ENCODE measurements at places on chromosomes 13 and 19.

DNA sequence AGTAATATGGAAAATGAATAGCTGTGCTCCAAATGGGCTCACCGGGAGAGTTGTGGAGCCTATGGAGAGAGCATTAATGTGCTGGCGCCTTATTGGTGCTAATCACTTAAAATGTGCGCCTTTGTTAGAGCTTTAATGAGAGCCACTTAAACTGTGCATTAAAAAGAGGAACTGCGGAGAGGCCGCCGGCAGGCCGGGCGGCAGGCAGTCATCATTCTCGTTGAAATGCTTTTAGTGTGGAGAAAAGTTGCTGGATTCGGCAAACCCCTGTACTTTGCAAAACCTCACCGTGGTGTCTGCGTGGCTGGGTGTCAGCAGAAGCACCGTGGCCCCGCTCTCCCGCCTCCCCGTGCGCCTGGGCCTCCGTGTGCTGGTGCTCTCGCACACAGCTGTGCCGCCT, 105.5 kb downstream of the KDM4B start:
- DNase-seq: no peak

- no peak for DNase-seq
These were observed 17.6 kb downstream of the KDM4B start for GRCh38 chr19:4986471-4986891.

GRCh38 chr13:72166102-72166650, 299.2 kb upstream of the DACH1 start:
- DNase-seq: peak; percentile 33

GRCh38 chr13:113812178-113813040, 51.5 kb downstream of the GAS6 start:
- no peak for DNase-seq

- DNase-seq: no peak
These were observed 53.3 kb upstream of the SLC7A1 start for GRCh38 chr13:29648760-29649159.

- DNase-seq: no peak
These were observed 30.3 kb upstream of the CEACAM1 start for GRCh38 chr19:42558450-42559150.

DNA sequence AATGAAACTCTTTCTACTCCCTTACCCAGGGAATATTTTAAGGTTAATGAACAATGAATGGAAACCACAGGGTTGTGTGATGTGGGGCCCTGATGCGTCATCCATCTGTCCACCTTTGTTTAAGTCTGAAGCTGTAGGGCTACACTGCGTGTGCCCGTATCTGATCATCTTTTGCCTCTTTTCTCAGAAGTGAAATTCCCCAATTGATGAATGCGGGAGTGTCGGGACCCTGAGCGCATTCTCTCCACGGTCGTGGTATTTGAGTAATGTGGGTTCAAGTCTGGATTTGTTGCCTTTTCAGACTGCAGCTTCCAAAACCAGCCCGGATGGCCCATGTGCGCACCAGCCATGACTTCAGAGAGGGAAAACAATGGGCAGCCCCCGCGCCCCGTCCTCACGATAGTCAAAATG, 112.3 kb downstream of the COL4A2 start:
- DNase-seq: no peak

GRCh38 chr13:111114362-111115060, 599 bp upstream of the ARHGEF7 start:
- peak; percentile 46 for DNase-seq

- DNase-seq: no peak
These were observed 18.9 kb upstream of the FOSB start for GRCh38 chr19:45448887-45449299.

GRCh38 chr13:33316890-33317289, 31.3 kb upstream of the STARD13 start:
- no peak for DNase-seq

- no peak for DNase-seq
These were observed 568 bp downstream of the FUZ start for GRCh38 chr19:49812452-49812996.

DNA sequence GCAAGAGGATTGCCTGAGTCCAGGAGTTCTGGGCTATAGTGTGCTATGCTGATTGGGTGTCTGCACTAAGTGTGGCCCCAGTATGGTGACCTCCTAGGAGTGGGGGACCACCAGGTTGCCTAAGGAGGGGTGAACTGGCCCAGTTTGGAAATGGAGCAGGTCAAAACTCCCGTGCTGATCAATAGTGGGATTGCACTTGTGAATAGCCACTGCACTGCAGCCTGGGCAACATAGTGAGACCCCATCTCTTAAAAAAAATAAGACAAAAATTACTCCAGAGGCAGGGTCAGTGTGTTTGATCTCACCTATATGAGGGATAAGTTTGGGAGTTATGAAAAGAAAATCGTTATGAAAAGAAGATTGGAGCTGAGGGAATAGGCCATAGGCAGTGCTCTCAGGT, 21.7 kb downstream of the PAF1 start:
- DNase-seq: no peak

DNA sequence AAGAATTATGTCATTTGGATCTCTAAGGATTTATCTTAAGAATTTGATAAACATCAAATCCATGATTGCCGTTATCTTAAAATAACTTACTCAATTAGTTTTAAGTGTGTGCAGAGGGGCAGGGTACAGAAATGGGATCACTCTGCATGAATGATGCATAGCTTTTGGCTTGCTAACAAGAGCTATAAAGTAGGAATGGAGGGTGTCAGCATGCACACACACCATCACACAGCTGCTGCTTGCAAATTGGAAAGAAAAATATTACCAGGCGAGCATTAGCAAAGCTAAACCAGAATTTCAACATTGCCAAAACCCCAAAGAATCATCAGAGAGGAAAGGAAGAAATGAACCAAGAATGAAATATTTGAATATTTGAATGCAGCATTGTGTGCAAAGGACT, 580.6 kb downstream of the LMO7 start:
- DNase-seq: peak; percentile 18

DNA sequence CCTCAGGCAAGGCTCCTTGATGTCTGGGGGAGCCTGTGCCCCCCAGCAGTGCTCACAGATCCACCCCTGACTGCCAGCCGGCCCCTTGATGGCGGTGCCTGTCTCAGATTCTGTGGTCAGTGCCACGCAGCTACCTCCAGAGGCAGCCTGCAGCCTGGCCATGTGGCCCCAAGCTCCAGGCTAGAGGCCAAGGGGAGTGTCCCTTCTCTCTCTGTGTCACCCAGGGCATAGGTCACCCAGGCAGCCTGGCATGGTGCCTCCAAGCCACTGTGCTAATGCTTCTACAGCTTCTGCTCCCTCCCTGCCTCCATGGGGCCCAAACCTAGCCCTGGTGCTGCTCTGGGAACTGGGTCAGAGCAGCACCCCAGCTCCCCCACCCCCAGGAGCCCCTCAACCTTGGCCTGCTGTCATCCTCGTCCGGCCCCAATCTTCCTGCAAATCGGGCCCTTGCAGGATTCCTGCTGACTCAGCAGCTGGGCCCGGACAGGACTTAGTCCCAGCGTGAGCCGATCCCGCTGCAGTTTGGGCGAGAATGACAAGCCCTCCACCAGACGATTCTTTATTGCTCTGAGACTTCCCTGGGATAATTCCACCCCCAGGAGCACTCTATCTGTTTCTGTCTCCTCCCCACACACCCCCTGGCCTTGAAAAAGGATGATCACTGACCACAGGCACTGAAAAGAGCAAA, 2.8 kb upstream of the ARL11 start:
- no peak for DNase-seq

GRCh38 chr19:38841787-38842438, 7.9 kb downstream of the HNRNPL start:
- no peak for DNase-seq

- peak; percentile 18 for DNase-seq
These were observed 41.0 kb downstream of the KL start for GRCh38 chr13:33057019-33057780.

DNA sequence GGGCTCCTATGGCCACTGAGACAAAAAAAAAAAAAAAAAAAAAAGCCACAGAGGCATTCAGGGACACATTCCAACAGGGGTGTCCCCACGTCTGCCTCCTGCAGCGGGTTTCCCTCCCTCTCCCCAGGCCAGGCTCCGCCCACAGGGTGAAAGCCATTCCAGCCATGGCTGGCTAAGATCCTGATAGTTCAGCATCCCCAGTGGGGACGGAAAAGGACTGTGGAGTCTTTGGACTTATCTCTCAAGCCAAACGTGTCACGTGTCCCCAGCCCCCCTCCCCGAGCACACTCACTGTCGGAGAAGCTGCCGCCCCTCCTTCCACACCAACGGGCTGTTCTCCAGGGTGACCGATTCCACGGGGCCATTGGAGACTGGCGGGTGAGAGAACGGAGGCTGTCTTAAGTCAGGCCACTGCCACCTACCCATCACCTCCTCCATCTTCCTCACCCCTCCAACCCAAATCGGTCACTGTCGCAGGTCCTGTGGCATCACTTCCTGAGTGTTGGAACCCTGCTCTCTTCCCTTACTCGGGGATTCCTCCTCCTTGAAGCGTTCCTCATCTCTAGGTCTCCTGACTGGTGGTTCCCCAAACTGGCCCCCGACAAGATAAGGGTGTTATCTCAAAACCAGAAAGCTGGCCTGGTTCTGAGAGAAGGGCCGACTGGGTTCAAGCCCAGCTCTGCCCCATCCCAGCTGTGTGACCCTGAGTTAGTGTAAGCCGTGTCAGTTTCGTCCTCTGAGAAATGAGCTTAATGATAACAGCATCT, 9.1 kb upstream of the FKRP start:
- no peak for DNase-seq

- no peak for DNase-seq
These were observed 12.2 kb upstream of the BCAM start for GRCh38 chr19:44796701-44797115.

- DNase-seq: peak; percentile 13
These were observed 392.7 kb upstream of the HTR2A start for GRCh38 chr13:47289567-47289966.

GRCh38 chr19:42271861-42272534, 2.9 kb downstream of the CIC start:
- no peak for DNase-seq

- DNase-seq: peak; percentile 28
These were observed at the start of gene CHST8 for GRCh38 chr19:33621811-33622504. Gene CHST8 (plus strand): TSS chr19:33621953. CDS start chr19:33689262, 67,309 bp downstream.

GRCh38 chr13:53105890-53106289, 77.3 kb downstream of the OLFM4 start:
- no peak for DNase-seq

- DNase-seq: no peak
These were observed 114.5 kb downstream of the ATP11A start for GRCh38 chr13:112804374-112804773.

DNA sequence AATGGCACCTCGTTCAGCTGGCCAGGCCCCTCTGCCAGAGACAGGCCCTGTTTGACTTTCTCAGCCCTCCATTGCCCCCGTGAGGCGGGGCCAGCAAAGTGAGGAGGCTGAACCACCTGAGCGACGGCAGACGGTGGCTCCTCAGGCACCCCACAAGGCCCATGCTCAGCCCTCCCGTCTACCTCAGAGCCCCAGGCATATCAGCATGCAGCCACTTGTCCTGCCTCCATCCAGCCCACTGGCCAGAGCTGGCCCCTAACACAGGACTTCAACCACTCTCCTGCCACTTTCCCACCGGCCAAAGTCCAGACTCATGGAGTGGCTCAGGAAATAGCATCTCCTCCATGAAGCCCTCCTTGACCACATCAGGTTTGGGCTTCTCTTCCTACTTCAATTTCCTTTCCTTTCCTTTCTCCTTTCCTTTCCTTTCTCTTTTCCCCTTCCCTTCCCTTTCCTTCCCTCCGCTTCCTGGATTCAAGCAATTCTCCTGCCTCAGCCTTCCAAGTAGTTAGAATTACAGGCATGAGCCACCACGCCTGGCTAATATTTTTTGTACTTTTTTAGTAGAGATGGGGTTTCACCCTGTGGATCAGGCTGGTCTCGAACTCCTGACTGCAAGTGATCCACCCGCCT, 9.3 kb downstream of the SLC7A10 start:
- no peak for DNase-seq

DNA sequence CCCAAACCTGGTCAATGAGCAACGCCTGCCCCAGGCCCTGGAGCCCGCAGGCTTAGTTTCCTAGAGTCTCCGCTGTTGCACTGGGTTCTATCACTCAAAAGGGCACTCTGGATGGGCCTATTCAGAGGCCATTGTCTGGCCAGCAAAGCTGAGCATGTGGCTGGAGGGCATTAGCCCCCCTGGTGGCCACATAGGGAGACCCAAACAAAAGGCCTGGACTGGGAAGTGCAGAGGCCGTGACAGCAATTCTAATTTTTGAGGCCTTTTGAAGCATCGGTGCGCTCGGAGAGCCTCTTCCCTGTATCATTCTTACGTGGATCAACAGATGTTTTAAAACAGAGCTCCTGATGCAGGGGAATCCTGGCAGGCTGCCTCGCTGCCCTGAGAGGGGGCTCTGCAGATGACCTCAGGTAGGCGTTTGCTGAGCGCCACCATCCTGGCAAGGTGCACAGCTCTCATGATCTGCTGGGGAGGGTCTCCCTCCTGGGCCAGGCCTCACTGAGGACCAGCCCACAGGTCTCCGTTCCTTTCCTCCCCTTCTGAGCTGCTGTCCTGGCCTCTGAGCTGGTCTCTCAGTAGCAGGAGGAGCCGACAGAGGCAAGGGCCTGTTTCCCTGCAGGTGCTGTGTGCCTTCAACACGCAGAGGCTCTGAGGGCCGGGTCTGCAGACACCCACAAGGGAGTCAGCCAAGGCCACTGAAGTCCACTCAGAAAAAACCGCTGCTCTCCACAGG, 190.5 kb downstream of the URI1 start:
- no peak for DNase-seq

DNA sequence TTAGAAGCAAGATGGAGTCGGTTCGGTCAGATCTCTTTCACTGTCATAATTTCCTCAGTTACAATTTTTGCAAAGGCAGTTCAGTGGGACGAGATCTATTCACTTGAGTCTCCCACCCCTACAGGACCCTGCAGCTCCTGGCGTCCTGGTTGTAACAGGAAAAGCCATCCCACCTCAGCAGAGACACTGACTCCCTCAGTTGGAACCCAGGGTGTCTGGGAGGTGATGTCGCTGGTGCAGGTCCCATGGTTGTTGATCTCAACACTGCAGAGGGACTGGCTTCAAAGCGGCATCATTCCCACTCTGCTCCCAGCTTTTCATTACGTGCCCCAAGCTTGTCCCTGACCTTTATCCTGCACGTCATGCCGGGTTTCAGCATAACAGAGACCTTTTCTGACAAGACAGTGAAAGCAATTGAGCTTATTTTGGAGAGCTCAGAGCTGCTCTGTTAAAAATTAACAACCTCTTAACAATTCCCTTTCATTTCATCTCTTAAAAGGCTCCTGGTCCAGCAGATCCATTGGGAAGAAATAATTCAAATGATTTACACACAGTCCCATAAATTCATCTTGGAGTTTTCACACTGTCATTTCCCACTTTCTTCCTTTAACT, 17.6 kb upstream of the COG3 start:
- no peak for DNase-seq

- peak; percentile 78 for DNase-seq
These were observed 2.0 kb downstream of the FARP1 start for GRCh38 chr13:98144801-98145350.

GRCh38 chr19:45125975-45126493, 33.1 kb downstream of the PPP1R37 start:
- peak; percentile 36 for DNase-seq

- DNase-seq: no peak
These were observed 13.3 kb upstream of the CELF5 start for GRCh38 chr19:3211191-3211590.

DNA sequence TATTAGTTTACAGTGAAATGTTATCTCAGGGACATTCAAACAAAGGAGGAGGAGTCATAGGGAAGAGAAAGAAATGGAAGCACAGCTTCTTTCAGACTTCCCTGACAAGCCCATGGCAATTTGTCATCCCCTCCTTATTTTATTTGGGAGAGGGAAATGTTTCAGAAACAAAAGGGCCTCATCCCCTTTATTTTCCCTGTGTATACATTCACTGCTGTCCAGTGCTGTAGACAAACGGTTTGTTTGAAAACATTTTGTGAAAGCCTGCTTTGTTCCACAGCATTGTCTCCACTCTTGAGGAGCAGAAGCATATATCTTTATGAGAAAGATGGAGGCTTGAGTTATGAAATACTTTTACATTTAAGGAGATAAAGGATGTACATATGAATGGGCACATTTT, 12.3 kb downstream of the ZNF460 start:
- no peak for DNase-seq
